Stimulated activated CD4-positive, alpha-beta T cell treated with anti-CD3 and anti-CD28 coated beads, Interleukin-2, amount 100 ng/mL, for 24 hours (primary cell): ENCODE measurements at places on chromosomes 7 and 10.

- DNase-seq = no peak
Observed at GRCh38 chr7:137474540-137475026, 131.1 kb upstream of the PTN start.

DNA sequence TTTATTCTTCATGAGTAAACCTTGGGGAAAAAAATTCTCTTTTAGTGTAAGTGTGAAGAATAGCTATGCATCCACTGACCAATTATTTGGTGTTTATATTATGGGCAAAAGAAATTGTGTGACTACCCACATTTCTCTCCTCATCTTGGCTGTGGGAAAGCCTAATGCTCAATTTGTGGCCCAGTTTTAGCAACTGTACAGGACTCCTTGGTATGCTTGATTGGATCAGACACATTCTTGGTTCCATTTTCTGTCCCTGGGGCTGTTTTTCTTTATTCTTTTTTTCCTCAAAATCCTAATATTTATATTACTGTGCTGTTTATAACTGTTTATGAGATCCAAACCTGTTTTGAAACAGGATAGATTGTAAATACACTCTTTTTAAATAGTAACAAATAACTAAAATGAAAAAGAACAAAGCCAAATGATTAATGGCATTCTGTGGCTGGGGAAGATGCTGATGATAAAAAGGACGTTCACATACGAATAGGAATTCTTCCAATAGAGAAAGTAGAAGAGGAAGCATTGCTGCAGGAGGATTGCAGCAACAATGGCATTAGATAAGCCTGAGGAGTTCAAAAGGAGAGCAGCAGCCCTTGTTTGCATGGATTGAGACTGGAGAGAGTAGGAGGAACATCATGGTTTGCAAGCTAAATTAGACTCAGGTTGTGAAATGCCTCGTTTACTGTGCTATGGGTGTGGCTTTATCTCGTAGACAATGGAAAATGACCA is 580.5 kb downstream of the INHBA start:
- DNase-seq = no peak

DNA sequence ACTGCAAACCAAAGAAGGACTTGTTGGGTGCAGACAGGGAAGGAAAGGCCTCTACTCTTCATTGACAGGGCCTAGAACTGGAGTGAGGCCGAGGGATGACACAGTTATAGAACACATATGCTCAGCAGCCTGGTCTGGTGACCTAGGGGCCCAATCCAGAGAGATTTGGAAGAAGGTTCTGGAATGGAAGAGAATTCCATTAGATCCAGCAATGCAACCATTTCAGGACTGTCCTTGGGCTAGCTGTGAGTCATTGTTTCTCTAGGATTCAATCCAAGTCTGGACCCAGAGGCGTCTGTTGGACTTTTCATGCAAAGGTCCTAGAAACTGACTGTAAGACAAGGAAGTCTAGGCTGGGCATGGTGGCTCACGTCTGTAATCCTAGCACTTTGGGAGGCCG is 59.2 kb downstream of the WIPF3 start:
- no peak for DNase-seq

DNA sequence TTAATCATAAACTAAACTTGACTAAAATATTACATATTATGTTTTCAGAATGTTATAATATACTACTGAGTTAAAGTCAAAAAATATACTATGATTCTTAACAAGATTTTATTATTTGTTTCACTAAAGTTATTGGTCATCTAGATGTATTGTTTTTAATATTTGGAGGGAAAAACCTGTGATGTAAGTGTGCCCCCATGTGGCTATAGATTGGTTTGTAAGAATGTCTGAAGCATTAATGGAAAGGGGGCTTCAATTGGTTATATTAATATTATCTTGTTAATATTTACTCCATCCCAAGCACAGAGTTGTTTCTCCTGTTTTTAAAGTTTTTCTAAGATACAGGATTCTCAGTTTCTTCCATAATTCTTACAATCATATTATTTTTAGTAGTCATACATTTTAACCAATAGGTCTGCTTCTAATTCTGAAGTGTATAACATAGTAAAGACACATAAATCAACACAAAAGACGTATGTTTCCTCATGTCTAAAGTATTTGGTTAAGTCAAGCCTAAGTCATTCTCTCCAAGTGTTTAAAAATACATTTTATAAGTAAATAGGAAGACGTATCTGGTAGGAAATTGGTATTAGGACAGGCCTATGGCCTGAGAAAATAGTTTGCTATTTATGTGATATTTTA is 58.0 kb downstream of the GNAT3 start:
- DNase-seq = no peak

GRCh38 chr7:1579481-1580421 is 9.9 kb upstream of the PSMG3 start:
- peak; percentile 78 for DNase-seq

- DNase-seq = no peak
Observed at GRCh38 chr10:7789390-7789789, 1.4 kb downstream of the ATP5F1C start.

DNA sequence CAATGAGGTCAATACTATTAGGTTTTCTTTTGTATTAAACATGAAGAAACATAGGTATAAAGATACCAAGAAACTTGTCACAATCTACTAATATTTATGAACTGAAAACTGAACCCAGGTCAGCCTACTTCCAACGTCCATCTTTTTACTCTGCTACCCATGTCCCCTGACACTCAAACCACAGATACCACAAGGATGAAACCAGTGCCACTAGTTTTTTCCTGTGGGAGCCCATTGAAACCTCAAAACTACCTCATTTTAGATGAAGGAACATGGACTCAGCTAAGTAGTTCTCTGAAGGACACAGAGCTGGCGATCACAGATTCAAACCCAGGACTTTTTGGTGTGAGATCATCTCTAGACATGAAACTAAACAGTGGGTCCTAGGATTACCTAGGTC is 6.8 kb downstream of the TET1 start:
- no peak for DNase-seq

DNA sequence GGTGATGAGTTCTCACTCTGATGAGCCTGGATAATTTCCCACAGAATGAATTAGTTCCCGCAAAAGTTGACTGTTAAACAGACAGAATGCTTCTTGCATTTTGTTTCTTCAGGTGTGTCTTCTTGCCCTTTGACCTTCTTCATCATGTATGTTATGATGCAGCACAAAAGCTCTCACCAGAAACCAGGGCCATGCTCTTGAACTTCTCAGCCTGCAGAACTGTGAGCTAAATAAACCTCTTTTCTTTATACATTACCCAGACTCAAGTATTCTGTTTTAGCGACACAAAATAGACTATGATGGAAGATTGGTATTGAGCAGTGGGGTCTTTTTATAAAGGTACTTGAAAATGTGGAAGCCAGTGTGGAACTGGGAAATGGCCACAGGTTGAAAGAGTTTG is 95.2 kb upstream of the TNS3 start:
- no peak for DNase-seq

- no peak for DNase-seq
Observed at GRCh38 chr10:58019863-58020537, 247.7 kb downstream of the IPMK start.

DNA sequence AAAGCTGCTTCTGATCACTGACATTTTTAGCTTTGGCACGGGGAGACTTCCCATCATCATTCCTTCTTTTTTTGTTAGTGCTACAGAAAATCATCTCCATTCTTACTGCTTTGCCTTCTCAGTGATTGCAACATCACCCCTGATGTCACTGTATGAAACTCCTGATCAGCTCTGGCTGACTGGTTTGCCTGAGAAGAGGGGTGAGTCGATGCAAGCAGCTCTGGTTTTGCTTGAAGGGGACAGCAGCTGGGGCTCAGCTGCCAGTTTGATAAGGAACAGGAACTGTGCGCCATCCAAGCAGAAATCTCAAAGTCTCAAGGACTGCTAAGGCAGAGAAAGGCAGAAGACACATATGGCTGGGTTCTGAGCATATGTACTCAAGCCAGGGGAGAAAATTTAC is 808.5 kb upstream of the CELF2 start:
- no peak for DNase-seq

- DNase-seq = no peak
Observed at GRCh38 chr10:75291805-75292204, 56.0 kb upstream of the COMTD1 start.

- no peak for DNase-seq
Observed at GRCh38 chr10:71426058-71426605, 29.4 kb downstream of the CDH23 start.

GRCh38 chr10:7626283-7626682 is 40.5 kb downstream of the ITIH5 start:
- DNase-seq = no peak

- DNase-seq = no peak
Observed at GRCh38 chr7:117163101-117163500, 159.8 kb downstream of the WNT2 start.

GRCh38 chr7:27262121-27262520 is 19.5 kb downstream of the EVX1 start:
- no peak for DNase-seq
